Gastroesophageal sphincter (tissue), 4 donors: ENCODE measurements at places on chromosomes 3 and 15. TPM values are rescaled to one million over a fixed set of nuclear protein-coding genes. Genes with fewer than 3 reads are reported as not detected.

- no peak for ATAC-seq
These were observed 61.1 kb downstream of the SCN11A start for GRCh38 chr3:38990621-38991020.

GRCh38 chr3:100076731-100077529, 37.4 kb downstream of the FILIP1L start:
- ATAC-seq: no peak

Gene CPNE9
- 1.1 TPM for total RNA-seq

Gene GOLGA6C
- total RNA-seq: not detected

DNA sequence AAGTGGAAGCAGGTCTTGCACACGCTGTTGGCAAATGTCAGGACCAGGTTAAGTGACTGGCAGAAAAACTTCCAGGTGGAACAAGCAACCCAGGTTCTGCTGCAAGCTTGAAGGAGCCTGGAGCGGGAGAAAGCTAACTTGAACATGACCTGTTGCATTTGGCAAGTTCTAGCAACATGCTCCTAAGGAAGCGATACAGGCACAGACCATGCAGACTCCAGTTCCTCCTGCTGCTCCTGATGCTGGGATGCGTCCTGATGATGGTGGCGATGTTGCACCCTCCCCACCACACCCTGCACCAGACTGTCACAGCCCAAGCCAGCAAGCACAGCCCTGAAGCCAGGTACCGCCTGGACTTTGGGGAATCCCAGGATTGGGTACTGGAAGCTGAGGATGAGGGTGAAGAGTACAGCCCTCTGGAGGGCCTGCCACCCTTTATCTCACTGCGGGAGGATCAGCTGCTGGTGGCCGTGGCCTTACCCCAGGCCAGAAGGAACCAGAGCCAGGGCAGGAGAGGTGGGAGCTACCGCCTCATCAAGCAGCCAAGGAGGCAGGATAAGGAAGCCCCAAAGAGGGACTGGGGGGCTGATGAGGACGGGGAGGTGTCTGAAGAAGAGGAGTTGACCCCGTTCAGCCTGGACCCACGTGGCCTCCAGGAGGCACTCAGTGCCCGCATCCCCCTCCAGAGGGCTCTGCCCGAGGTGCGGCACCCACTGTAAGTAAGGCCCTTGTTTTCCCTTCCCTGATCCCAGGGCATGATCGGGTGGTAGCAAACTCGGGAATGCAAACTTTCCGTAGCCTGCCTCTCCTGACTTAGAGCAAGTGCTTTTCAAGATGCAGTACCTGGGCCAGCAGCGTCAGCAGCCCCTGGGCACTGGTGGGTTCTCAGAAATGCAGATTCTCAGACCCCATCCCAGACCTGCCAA, 759 bp downstream of the GALNT15 start:
- ATAC-seq: no peak

GRCh38 chr3:13845806-13846205, 34.1 kb downstream of the WNT7A start:
- ATAC-seq: no peak

Gene SSUH2
- total RNA-seq: not detected

DNA sequence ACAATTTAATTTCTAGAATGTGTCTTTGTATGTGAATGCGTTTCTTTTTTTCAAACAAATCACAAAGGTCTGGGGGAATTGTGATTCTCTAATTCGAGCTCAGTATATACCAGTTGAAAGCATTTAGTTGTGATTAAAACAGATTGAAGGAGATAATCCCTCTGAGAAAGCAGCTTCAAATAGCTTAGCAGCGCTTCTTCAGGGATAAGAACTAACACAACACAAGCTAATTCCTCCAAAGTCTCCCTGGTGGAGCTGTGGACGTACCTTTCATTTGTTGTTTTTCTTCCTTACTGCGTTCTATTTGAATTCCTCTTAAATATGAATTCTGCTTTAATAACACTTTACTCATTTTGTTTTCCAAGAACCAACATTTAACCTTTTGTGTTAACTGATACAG, 286.7 kb downstream of the ROBO2 start:
- no peak for ATAC-seq

Gene ARPIN
- total RNA-seq: 23.2 TPM

Gene MSL2
- total RNA-seq: 34.3 TPM

Gene RYR3
- 7.7 TPM for total RNA-seq

- peak; percentile 70 for ATAC-seq
These were observed 318.0 kb downstream of the FGF12 start for GRCh38 chr3:192409201-192409837.

- ATAC-seq: no peak
These were observed 4.1 kb upstream of the PSMA4 start for GRCh38 chr15:78536134-78536533.

DNA sequence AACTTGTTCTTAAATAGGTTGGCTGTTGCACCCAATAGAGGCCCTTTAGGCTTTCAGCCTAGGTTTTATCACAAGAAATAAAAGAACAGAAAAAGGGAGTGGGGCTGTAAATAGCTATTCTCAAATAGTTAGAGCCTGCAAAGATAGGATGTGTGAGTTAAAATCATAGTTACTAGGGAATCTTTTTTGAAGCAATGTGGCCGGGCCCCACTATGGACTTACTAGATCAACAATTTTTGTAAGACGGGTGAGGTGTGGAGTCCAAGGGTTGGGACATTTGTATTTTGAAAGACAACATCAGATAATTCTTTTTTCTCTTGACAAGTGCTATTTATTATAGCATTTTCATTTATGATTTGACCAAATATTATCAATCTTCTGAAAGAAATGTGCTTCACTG, 5.8 kb downstream of the NECTIN3 start:
- ATAC-seq: no peak

DNA sequence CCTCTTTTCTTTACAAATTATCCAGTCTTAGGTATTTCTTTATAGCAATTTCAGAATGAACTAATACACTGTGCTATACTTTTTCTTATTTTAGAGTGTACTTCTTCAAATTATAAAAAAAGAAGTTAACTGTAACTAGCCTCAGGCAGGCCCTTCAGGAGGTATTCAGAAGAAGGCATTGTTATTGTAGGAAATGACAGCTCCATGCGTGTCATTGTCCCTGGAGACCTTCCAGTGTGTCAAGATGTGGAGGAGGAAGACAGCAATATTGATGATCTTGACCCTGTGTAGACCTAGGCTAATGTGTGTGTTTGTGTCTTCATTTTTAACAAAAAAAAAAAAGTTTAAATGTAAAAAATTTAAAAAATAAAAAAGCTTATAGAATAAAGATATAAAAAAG, 55.5 kb downstream of the IL12A start:
- ATAC-seq: no peak

GRCh38 chr15:69719527-69720240, 267.1 kb downstream of the RPLP1 start:
- peak; percentile 53 for ATAC-seq

GRCh38 chr3:134059671-134060560, 30.2 kb upstream of the SLCO2A1 start:
- no peak for ATAC-seq

DNA sequence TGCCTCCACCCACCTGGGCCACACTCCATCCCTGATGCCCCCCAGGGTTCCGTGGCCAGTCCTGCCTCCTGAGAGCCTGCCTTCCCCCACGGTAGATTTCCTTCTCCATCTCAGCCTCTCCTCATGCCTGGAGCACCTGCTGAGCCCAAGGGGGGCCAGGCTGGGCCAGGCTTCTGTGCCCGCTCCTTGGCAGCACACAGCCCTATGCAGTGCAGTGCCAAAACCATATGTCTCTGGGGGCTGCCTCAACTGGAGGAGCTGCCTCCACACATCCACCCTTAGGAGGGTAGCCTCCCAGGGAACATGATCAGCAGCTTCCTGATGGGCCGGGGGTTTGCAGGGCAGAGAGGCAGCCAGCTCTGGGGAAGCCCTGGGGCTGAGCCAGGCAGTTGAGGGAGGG, 24.6 kb upstream of the GATA2 start:
- no peak for ATAC-seq

- no peak for ATAC-seq
These were observed 87.3 kb downstream of the CACNA1D start for GRCh38 chr3:53581671-53582070.

DNA sequence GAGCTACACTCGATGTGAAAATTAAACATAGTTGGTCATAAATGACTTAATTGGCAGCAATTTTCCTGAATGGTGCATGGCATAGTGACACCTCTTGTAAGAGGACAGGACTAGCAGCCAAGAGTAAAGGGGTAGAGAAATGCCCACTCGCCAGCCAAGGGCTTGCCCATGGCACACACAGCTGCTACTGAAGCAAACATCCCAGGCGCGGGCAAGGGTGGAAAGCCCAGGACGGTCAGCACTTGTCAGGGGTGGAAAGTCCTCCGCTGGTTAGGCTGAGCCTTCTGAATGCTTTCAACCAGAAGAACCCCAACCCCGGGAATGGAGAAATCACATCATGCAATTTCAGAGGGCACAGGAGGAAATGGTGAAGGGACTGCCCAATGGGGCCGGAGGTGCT, 31.6 kb downstream of the BDH1 start:
- ATAC-seq: no peak

DNA sequence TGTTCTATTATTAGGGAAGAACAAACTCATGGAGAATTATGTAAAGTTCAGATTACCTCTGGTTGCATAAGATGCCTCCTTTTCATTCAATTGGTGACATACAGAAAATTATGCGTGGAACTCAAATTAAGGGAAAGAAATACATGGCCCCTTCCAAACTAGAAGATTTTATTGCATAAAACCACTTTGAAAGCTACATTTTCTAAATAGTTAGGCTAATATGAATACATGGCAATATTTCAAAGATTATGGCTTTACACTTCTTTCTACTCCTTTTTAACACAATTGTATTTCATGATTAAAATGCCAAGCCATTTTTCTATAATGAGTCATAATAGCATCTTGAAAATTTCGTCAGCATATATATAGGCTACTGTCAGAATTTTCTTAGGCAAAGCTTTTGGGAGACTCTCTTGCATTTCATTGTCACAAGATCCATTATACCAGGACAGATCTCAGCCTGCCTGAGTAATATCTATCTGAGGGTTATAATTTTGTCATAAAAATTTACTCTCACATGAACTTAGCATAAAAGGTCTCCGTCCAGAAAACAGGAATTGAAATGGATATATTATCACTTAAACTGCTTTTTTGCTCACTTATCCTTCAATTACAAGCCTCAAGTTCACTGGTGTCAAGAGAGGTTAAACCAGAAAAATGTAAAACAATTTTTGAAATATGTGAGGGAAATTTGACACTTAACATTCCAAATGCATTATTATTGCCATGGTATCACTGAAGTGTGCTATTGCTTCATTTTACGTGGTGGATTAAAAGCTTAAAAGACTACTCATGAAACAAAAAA, 37.1 kb downstream of the CPA3 start:
- ATAC-seq: no peak

GRCh38 chr15:93428807-93429351, 339.9 kb upstream of the RGMA start:
- no peak for ATAC-seq

GRCh38 chr3:158460926-158461325, 110.1 kb upstream of the MLF1 start:
- no peak for ATAC-seq

Gene CNTN3
- 1.0 TPM for total RNA-seq

DNA sequence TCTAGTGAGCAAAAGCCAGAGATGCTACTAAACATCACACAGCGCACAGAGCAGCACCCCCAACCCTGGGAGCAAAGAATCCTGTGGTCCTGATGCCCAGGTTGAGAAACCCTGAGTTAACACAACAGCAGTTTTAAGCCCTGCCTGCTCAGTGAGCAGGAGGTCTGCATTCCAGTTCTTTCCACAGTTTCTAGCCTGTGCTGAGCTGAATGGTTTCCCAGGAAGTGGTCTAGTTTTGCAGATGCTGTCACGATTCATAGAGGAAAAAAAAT, 171.1 kb upstream of the PROK2 start:
- no peak for ATAC-seq

DNA sequence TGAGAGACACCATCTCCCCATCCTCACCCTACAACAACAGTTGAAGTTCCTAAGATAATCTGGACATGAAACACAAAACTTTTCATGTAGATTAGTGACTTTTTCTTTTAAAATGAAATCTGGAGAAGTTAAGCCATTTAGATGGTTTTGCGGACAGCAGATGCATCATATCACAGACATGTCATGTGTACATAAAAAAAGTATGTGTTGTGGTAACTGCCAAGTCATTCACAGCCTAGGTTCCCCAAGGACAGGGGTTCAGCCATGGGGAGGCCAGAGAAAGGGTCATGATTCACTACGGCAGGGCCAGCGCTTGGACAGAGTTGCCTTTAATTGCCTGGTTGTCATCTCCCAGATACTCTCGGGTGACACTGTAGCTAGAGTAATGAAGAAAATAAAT, 163.2 kb downstream of the PDZRN3 start:
- ATAC-seq: no peak

Gene PPARG
- total RNA-seq: 6.9 TPM

DNA sequence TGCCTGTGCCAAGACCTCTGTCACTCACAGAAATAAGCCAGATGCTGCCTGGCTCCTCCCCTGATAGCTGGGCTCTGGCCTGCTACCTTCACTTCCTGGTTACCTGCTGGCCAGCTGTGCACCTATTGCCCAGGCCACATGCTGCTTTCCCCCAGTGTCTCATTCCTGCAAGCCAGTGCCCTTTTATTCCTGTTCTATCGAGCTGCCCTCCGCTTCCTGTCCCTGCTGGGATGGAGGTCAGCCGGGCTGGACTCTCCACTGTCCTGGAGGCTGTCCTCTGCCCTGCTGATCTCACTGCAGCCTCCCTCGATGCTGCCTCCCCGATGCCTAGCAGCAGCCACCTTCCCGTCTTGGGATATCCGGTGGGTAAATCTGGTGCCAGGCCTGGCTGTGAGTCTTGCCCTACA, 37.0 kb upstream of the SNRPA1 start:
- ATAC-seq: no peak

Gene P2RY14
- 90.5 TPM for total RNA-seq

Gene KLHDC8B
- 123 TPM for total RNA-seq

DNA sequence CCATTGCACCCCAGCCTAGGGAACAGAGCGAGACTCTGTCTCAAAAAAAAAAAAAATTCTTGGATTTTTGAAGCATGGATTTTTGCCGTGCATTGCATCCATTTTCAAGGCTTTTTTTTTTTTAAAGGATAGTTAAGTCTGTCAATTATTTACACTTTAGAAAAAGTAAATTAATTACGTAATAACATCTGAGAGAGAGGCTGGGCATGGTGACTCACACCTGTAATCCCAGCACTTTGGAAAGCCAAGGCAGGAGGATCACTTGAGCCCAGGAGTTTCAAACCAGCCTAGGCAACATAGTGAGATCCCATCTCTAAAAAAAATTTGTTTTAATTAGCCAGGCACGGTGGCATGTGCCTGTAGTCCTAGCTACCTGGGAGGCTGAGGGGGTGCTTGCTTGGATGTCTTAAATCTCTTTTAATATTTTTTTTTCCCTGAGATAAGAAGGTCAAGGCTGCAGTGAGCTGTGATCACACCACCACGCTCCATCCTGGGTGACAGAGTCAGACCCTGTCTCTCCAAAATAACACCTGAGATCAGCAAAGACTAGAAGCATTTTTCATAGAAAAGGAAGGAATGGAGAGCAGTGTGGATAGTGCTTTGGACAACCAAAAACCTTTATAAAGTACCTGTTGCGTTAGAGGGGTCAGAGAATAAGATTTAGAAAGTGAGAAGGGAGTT, 6.8 kb upstream of the SENP7 start:
- no peak for ATAC-seq

Gene CLDN16
- not detected for total RNA-seq

Gene DOCK3
- total RNA-seq: 10.0 TPM
